AG10803 (cell line): ENCODE measurements at places on chromosomes 16 and 17.

DNA sequence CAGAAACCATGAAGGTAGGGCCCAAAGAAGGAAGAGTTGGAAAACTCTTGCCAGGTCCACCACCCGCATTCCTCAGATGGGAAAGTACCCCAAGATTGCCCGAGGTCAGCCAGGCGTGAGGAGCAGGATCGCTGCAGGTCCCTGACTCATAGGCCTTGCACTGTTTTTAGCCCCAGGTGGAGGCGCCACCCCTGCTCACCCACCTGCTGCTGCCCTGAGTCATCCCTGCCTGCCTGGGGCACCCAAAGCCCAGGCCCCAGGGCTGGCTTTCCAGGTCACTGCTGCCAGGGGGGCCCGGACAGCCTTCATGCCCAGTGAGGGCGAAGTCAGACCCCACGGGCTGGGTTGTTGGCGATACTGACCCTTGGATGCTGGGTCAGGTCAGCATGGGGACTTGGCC lies 100.9 kb downstream of the AMFR start:
- DNase-seq: no peak

- no peak for DNase-seq
These were observed 89.3 kb upstream of the PLEKHM1 start for GRCh38 chr17:45579529-45580495.

DNA sequence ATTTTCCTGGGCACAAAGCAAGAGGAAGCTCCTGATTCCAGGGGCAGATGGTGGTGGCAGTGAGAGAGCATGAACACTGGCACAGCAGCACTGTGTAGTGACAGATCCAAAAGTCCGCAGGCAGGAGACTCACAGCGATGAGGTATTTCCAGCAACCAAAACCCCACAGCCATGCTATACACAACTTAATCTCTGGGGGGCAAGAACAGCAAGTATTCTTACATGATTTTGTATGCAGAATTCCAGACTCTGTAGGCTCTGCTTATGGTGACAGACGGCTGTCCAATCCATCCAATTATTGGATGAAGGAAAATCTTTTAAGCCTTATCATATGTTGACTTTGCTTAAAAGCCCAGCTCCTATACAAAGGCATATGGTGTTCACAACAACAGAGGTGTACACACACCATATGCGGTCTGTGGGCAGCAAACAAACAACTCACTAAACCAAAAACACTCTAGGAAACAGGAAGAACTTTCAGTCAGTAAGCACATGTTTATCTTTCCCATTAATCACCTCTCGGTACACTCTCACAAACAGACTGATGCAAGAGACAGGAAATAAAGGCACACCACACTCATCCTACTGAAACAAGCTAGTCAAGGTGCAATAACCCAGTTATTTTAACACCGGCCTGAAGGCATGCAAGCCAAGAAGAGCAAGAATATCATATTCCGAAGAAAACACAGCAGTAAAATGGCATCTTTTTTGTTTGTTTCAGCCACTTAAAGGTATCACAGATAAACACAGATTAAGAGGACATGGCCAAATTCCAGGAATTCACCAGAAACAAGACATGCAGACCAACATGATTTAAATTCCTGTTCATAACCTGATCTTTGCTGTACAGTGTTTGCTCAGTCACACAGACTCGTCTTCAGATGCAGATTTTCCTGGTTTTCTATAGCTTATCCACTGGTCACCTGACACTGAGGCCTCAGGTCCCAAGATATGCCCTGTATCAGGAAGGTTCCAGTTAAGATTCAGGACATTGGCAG lies 47.8 kb downstream of the ERN1 start:
- peak; percentile 91 for DNase-seq

DNA sequence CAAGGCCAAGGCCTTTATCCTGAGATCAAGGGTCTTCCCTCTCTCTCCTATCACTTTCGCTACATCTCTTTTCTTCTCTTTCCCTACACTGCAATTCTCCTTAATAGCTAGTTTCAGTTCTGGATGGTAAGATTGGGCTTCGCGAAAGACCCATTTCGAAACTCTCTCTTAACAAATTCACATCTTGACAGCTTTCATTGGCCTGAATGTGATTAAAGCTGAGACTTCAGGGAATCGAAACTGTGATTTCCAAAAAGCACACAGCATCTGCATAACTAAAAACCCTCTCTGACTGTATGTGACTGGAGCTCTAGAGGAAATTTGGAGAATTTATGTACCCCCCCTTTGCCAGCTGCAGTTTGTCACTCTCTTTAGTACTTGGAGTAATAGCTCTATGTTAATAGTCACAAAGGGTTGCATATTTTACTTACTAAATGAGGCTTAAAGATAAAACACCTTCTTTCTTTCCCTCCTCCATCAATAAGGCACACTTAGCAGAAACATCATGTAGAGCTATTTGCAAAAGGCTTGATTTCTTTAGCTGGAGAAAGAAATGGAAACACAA lies 105.3 kb upstream of the FAM20A start:
- peak; percentile 61 for DNase-seq

DNA sequence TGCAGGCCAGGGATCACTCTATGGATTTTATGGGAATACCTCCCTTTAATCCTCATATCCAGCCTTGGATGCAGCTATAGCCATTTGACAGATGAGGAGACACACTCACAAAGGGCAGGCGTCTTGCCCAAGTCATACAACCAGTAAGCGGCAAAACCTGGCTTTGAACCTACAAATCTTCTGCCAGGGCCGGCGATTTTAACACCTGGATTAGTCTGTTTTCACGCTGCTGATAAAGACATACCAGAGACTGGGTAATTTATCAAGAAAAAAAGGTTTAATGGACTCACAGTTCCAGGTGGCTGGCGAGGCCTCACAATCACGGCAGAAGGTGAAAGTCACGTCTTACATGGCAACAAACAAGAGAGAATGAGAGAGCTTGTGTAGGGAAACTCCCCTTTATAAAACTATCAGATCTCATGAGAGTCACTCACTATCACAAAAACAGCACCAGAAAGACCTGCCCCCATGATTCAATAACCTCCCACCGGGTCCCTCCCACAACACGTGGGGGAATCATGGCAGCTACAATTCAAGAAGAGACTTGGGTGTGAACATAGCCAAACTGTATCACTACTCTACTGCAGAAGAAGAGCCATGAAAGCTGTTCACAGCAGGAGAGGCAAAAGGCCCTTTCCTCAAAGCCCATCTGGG lies 67.5 kb downstream of the XYLT1 start:
- DNase-seq: no peak

- DNase-seq: no peak
These were observed 27.4 kb downstream of the TMEM132E start for GRCh38 chr17:34606763-34607162.

- no peak for DNase-seq
These were observed 189.7 kb upstream of the SDK2 start for GRCh38 chr17:73833775-73834488.

DNA sequence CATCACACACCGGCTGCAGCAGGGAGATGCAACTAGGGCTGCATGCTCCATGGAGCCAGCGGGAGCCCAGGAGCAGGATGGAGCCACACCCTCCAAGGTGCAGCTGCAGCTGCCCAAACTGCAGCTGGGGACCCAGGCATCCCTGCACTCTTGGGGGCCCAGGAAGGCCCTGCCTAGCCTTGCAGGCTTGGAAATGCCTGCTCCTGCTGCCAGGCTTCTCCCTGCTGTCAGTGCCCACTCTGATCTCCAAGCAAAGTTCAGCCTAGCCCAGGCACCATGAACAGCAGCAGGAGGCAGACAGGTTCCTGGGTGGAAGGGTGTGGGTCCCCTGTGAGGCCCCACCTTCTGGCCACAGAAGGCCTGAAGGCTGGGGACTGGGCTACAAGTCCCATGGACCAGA lies 1057.1 kb downstream of the CDH8 start:
- no peak for DNase-seq

- peak; percentile 98 for DNase-seq
These were observed 91.4 kb upstream of the TBX2 start for GRCh38 chr17:61307905-61308886.

- peak; percentile 12 for DNase-seq
These were observed 273.9 kb downstream of the HAPSTR1 start for GRCh38 chr16:9365370-9365728.

- DNase-seq: no peak
These were observed 41.5 kb upstream of the RPH3AL start for GRCh38 chr17:393806-394717.

- DNase-seq: no peak
These were observed 2.9 kb downstream of the GSDMB start for GRCh38 chr17:39915559-39915958.

GRCh38 chr17:76793775-76794174 lies 55.9 kb downstream of the MFSD11 start:
- peak; percentile 23 for DNase-seq

- no peak for DNase-seq
These were observed 74.1 kb downstream of the NT5M start for GRCh38 chr17:17377071-17377967.

GRCh38 chr17:81926451-81927151 lies 934 bp downstream of the MAFG start:
- DNase-seq: peak; percentile 82

DNA sequence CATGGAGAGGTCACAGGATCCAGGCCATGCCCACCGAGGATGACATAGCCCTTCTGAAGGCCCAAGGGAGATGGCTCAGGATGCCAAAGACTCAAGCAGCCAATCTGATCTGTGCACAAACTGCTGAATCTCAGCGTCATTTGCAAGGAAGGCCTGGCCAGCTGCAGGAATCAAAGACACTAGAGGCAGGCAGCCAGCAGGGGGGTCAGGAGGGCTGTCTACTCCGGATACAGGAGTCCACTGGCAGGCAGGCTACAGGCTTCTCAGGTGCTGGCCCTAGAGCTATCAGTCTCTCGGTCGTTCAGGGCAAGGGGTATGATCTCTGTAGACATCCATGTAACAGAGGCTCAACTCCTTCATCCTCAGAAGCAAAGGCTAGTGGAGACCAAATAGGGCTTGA lies 1735.3 kb downstream of the TP53TG3F start:
- DNase-seq: no peak

DNA sequence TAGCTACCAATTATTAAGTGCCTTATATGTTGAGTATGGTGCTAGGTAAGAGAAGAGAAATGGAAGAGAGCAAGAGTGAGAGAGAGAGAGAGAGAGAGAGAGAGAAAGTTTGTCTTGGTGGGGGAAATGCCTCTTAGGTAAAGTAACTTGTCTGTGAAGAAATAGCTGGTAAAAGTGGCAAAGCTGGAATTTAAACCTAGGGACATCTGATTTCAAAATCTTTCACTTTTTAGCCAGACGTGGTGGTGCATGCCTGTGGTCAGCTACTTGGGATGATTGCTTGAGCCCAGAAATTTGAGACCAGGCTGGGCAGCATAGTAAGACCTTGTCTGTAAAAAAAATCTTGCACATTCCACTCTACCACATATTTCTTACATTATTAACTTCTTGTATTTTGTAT lies 23.0 kb upstream of the CDR2 start:
- peak; percentile 99 for DNase-seq

DNA sequence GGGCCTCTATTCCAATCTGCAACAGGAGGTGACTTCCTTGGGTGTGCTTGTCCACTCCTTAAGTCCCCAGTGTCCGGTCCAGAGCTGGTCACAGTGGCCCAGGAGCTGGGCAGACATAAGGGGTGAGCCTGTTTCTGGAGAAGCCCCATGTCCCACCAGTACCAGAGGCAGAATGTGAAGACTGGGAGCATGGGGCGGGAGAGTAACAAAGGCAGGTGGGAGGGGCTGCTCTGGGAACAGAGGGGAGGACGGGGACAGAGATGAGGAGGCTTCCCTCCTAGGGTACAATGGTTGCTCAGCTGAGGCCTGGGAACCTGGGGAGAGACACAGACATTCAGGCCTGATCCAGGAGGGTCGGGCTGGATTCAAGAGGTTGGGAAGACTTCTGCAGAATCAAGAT lies 323.3 kb upstream of the TNRC6C start:
- no peak for DNase-seq

DNA sequence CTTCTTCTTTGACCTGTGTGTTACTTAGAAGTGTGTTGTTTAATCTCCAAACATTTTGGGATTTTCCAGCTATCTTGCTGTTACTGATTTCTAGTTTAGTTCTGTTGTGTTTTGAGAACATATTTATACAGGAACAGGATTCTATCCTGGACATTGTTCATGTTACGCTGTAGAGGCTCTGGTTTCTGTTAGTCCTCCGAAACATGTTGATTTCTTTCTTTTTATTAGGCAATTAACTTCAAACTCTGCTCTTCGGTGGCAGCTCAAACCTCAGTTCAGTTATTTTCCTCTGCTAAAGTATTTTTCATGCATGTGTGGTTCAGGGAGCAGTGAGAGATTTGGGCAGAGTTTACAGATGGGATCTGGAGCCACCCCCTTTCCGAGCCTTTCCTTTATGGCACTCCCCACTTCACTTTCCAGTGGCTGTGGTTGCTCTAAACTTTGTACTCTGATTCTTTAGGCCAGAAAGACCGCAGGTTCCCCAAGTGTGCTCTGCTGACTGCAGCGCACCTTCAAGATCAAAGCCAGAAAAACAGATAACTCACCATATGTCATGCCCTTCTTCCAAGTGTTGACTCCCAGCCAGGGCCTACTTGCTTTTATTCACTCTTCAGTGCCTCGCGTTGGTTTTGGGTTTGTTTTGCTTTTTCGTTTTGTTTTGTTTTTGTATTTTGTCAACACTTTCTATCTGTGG lies 77.6 kb upstream of the KSR1 start:
- no peak for DNase-seq

DNA sequence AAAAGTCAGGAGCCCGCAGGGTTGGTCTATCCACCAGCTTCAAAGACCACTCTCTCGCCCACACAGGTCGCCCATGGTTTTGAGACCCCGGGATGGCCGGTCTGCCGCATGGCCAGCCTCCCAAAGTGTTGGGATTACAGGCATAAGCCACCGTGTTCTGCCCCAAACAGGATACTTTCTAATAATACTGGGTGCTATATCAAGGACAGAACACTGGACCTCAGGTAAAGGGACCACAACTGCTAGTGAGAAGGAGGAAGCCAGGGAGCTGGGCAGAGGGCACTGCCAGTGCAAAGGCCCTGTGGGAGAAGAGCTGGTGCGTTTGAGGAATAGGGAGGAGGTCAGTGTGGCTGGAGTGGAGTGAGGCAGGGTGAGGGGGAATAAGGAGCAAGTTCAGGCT lies 34.1 kb downstream of the IL21R start:
- no peak for DNase-seq

GRCh38 chr17:64154717-64155116 lies 24.8 kb upstream of the ERN1 start:
- DNase-seq: no peak

GRCh38 chr16:82138478-82139285 lies 31.3 kb downstream of the MPHOSPH6 start:
- DNase-seq: no peak

GRCh38 chr17:75396796-75397195 lies 8.7 kb downstream of the GRB2 start:
- DNase-seq: no peak

- DNase-seq: no peak
These were observed 11.2 kb upstream of the ACSF2 start for GRCh38 chr17:50414808-50415207.

- no peak for DNase-seq
These were observed 45.5 kb downstream of the PKD1L3 start for GRCh38 chr16:71954699-71955195.

GRCh38 chr16:15879255-15879811 lies 9.1 kb downstream of the CEP20 start:
- peak; percentile 96 for DNase-seq

GRCh38 chr17:43892647-43892952 lies 14.7 kb downstream of the MPP2 start:
- peak; percentile 38 for DNase-seq

- DNase-seq: no peak
These were observed 122.4 kb upstream of the TMEM97 start for GRCh38 chr17:28196636-28197035.

GRCh38 chr17:59167571-59168001 lies 12.0 kb downstream of the PRR11 start:
- DNase-seq: no peak
